NCI-H69 (cell line): ENCODE measurements at places on chromosomes 7 and 10.
A peak's percentile ranks its signal among the peaks of the same experiment; 100 is the strongest.

DNA sequence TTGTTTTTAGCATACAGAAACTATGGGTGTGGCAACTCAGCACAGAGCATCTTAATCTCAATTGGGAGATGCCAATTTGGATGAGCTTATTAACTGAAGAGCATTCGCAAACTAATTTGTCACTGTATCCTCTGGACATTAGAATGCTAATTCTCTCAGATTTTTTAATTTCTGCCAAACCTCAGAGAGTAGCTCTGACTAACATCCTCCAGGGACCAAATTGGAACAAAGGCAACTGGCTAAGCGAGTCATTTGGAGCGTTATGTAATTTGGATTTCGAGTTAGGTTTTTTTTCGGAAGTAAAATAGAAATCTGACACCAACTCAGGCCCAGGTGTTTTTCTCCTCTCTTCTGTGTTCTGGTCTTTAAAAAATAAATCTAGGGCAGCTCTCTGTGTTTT lies 201.9 kb downstream of the BMPER start:
- peak; percentile 35 for DNase-seq

DNA sequence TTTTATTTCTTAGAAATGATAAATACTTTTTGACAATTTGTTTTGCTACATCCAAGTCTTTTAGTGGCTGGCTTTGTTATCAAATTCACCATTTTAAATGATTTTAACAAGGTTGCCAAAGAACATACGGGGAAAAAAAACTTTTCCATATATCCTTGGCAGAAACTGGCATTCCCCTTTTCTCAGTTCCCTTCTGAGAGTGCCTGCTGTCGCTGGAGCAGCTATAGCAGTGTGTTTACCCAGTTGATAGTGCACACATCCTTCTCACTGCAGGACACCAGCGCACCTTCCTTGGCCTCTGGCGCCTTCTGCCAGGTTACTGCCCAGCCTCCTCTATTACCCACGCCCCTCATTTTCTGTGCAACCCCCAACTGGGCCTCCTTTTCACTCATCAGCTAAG lies 94.1 kb downstream of the ALOX5 start:
- peak; percentile 15 for DNase-seq

GRCh38 chr7:147245274-147245673 lies 1128.7 kb downstream of the CNTNAP2 start:
- DNase-seq = peak; percentile 69

DNA sequence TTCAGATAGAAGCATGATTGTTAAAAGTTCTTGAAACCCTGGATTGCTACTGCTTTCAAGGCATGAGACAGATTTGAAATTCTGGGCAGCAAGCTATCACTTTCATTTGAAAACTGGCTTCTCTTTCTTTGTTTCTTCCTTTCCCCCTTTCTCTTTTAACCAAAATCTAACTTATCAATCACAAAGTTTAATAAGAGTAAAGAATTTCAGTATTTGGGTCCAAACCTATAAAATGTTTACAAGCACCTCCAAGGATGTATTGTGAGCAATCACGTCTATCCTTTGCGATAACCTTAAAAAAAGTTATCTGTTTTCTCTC lies 21.6 kb upstream of the RPA3 start:
- DNase-seq = no peak

DNA sequence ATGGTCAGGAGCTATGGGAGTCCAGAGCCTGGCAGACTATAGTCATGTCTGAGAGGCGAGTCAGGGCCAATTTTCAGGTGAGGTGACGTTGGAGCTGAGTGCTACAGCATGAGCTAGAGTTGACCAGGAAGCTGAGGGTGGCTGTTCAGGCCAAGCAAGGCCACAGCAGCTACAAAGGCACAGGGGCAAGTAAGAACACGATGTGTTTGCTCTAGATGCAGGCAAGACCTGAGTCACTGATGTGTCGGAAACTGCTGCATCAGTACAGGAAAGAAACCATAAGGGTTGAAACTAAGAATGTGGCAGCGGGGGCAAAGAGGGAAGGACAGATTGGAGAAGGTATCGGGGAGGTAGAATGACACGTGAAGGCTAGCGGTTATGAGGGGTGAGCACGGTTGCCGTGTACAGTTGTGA lies 11.8 kb upstream of the RRP12 start:
- DNase-seq = no peak

GRCh38 chr7:30813466-30813865 lies 42.2 kb downstream of the MINDY4 start:
- DNase-seq = no peak

DNA sequence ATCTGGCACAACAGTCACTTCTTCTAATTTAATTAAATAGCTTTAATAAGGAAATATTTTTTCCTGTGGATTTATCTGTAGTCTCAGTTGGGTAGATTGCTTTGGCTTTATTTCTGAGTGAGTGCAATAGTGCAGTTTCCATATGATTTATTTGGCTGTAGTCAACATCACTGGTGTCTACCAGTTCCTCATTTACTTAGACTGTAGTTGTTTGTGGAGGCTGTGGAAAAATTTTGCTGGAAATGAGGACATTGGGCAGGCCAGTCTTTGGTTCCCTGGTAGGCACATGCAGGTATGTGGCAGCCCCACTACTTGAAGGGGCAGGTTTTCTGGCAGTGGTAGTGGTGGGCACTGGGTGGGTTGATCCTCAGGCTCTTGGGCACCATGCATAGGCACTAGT lies 15.5 kb downstream of the TAS2R40 start:
- DNase-seq = no peak

DNA sequence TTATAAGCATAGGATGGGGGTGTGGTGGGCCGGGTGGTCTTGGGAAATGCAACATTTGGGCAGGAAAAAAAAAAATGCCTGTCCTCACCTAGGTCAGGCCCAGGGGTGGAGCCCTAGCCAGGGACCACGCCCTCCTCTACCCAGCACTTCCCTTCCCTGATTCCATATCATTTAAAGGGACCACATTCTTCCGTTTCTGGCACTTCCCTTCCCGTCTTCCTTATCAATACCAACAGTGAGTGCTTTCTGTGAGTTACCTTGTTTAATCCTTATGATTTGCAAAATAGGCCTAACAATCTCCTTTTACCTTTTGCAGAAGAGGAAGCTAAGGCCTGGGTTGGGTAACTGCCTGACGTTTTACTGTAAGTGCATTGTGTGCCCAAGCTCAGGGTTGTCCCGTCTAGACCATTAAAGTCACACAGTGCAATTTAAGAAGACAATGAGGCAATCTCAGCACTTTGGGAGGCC lies 16.7 kb upstream of the C10orf95 start:
- no peak for DNase-seq

DNA sequence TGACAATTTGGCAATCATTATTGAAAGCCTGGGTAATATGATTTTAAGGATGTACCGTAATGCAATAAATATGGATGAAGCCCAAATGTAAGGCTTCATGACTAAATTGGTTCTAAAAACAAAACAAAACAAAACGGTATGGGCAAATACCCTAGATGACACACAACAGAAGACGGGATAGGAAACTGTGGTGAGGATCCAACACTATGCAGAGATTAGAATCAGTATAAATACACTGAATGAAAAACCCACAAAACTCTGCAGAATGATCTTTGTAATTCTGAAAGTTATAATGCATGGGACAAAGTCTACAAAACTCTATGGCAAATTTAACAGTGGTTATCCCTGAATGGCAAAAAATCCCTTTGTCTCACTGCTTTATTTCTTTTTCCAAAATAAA lies 57.6 kb downstream of the MALSU1 start:
- DNase-seq = no peak

DNA sequence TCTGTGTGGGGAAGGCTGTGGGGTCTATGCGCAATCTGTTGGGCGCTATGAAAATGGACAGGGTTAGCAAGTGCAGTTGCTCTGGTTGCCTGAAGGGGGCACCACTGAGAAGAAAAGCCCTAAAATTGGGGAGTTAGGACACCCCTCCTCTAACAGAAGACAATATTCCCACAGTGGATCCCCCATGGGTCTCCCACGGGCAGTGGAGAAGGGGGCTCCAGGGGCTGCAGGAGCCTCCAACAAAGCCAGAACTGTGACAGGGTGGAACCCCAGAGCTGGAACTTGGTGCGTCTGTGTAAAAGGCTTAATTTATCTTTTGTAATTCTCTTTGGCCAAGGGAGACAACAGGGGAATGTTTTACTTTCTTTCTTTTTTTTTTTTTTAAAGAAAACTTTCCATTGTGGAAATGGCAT lies 12.5 kb upstream of the COL13A1 start:
- DNase-seq = no peak

DNA sequence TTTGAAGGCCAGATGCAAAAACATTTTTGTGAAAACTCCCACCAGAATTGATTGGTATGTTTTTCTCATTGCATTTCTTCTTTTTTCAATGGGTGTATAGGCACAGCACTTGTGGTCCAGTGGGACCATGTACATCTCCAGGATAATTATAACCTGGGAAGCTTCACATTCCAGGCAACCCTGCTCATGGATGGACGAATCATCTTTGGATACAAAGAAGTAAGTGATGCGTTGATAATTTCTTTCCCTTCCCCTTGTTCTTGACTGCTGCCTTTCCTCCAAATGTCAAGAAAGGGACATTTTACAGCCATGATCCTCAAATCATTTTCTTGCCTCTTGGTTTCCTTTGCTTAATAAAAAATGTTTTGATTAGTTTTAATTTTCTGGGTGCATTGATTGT lies 331.5 kb downstream of the PLXDC2 start:
- peak; percentile 10 for DNase-seq

- DNase-seq = no peak
Observed at GRCh38 chr10:130251766-130252165, 115.6 kb downstream of the GLRX3 start.

DNA sequence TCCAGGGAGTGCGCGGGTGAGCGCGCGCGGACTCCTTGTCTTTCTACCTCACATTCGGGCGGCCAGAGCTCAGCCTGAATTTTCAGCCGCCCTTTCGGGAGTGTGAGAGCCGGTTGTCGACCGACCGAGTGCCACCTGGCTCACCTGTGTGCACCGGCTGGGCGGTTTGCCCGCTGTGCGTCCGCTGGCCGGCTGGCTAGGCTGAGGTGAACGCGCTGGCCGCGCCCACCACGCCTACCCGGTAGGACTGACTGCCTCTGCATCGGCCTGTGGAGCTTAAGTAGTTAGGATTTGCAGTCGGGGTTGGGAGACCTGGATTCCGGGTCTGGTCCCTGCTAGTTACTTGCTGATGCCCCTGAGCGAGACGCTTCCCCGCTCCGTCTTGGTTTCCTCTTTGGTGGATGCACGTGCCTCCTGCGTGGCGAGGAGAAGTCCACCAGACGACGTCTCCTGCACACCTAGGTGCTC lies 553 bp downstream of the TSPAN15 start:
- peak; percentile 68 for DNase-seq

GRCh38 chr10:69242852-69243212 lies 22.7 kb downstream of the HKDC1 start:
- DNase-seq = peak; percentile 2

- DNase-seq = peak; percentile 65
Observed at GRCh38 chr7:151705636-151706276, 171.2 kb downstream of the PRKAG2 start.

DNA sequence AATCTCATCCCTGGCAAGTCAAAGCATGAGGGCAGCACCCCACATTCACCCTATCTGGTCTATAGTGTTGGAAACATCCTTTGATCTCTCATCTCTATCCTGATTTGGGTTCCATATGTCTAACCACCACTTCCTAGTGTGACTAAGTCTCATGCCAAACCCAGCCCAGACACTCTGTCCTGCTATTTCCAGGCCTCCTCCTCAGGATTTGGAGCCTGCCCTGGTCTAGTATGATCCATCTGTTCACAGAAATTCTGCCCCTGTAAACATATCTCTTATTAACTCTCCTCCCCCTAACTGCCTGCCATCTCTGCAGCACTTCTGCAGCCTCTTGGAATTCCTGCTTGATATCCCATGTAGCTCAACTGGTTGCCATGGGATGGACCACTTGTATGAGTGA lies 320.9 kb upstream of the IMMP2L start:
- no peak for DNase-seq

GRCh38 chr7:64893401-64893800 lies 9.7 kb upstream of the ZNF273 start:
- peak; percentile 5 for DNase-seq

- DNase-seq = peak; percentile 27
Observed at GRCh38 chr10:6204341-6205191, 1.8 kb downstream of the PFKFB3 start.

- no peak for DNase-seq
Observed at GRCh38 chr10:92047215-92047614, 123.6 kb downstream of the BTAF1 start.

- DNase-seq = no peak
Observed at GRCh38 chr7:101684983-101685330, 55.9 kb upstream of the MYL10 start.

DNA sequence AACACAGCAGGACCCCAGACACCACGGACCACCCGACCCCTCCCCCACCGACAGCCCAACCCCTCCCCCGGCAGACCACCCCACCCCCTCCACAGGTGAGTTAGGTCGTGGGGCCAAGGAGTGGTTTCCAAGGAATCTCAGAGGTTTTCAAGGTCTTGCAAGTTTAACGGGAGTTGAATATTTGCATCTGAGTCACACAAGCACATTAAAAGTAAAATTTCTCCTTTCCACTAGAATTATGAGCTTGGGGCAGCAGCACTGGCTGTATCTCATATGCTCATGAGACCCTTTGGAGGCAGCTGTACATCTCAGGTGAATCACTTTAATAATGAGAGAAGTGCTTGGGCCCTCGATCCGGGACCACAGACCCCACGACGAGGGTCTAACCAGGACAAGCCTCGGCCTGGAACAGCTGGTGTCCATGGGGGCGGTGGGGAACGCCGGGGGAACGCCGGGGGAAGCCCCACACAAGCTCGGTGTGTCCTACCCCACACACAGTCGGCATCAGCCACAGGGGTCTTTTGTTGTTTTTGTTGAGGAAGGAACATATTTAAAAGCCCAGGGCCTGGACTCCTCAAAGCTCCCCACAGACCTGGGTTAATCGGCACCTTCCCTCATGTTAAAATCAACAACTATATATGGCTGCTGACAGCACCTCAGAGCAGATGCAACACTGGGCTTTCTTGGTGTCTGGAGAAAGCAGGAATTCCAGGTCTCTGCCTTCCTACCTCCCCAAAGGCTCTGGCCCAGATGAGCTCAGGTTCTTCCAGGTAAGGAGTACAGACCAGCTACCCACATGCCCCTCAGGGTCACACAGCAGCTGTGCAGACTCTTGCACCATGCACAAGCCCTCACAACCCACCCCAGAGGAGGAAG lies 130.3 kb downstream of the DIP2C start:
- no peak for DNase-seq

GRCh38 chr7:20296444-20296843 lies 34.3 kb upstream of the ITGB8 start:
- DNase-seq = no peak

GRCh38 chr7:2953099-2953498 lies 90.6 kb downstream of the CARD11 start:
- DNase-seq = no peak
